ENCODE measurements at places on chromosomes 13 and 19. TPM values are rescaled to one million over a fixed set of nuclear protein-coding genes. Genes with fewer than 3 reads are reported as not detected.
A peak's percentile ranks its signal among the peaks of the same experiment; 100 is the strongest.

DNA sequence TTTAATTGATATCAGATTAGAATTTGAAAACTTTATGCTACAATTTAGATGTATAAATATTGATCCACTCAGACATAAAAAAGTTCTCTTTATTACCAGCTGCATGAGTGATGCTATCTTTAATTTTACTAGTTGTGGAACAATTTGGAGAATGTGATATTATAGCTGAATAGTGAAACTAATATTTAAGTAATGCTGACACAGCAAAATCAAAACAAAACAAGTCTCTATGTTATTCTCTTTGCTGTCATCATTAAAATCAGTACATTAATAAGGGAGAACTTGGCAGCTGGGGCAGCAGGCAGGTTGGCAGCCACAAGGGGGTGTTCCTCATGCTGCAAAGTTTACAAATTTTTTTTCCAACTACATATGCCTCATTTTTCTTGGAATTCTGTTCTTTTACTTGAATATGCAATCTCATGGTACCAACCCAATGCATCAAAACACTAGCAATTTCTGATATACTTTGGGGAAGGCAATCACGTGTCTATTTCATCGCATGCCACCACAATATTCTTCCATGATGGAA, 585.3 kb downstream of the FGF9 start:
- H3K27me3 ChIP-seq: peaks cover 4% of the 10 kb centered on the region
- H3K36me3 ChIP-seq: no peaks in the 10 kb centered on the region
- H3K4me3 ChIP-seq: no peak overlapping the region
- no peak for DNase-seq
- H3K4me1 ChIP-seq: no peaks in the 10 kb centered on the region

DNA sequence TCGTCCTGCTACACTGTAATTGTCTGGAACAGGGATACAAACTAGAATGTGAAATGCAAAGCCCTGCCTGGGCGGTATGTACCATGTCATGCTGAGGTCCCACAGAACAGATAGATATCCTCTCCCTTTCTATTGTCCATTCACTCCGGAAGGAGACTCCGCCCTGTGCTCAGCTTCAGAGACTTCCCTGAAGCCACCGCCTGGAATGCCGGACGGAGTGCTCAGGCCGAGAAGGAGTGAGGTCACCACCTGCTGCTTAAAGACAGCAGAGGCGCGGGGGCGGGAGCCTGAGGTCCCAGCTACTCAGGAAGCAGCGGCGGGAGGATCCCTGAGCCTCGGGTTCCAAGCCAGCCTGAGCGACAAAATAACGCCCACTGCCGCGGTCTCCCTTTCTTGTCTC, 890 bp upstream of the ZNF611 start:
- peak overlapping the region; percentile 89 for H3K4me3 ChIP-seq
- peak; percentile 67 for DNase-seq
- H3K27me3 ChIP-seq: no peaks in the 10 kb centered on the region
- H3K4me1 ChIP-seq: peaks cover 24% of the 10 kb centered on the region
- H3K27ac ChIP-seq: peak overlapping the region; percentile 83
- H3K36me3 ChIP-seq: no peaks in the 10 kb centered on the region

DNA sequence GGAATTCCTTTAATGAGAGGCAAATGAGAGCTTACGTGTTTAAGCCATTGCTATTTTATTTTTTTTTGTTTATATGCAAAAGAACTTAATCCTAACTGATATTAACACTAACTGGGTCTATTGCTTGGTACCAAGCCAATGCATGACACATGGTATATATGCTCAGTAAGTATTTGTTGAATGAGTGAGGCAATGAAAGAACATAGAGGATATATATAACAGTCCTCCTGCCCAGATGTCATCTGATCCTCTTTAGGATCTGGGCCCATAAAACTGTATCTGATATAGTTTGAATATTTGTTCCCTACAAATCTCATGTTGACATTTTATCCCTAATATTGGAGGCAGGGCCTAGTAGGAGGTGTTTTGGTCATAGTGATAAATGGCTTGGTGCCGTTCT, 13.0 kb upstream of the ALOX5AP start:
- H3K4me3 ChIP-seq: no peak overlapping the region
- no peaks in the 10 kb centered on the region for H3K27me3 ChIP-seq
- no peak overlapping the region for H3K27ac ChIP-seq
- no peaks in the 10 kb centered on the region for H3K4me1 ChIP-seq

GRCh38 chr13:97977982-97978381, 24.5 kb downstream of the IPO5 start:
- H3K27me3 ChIP-seq: no peaks in the 10 kb centered on the region
- H3K4me3 ChIP-seq: peak overlapping the region; percentile 94
- H3K27ac ChIP-seq: no peak overlapping the region
- peaks cover 29% of the 10 kb centered on the region for H3K4me1 ChIP-seq

DNA sequence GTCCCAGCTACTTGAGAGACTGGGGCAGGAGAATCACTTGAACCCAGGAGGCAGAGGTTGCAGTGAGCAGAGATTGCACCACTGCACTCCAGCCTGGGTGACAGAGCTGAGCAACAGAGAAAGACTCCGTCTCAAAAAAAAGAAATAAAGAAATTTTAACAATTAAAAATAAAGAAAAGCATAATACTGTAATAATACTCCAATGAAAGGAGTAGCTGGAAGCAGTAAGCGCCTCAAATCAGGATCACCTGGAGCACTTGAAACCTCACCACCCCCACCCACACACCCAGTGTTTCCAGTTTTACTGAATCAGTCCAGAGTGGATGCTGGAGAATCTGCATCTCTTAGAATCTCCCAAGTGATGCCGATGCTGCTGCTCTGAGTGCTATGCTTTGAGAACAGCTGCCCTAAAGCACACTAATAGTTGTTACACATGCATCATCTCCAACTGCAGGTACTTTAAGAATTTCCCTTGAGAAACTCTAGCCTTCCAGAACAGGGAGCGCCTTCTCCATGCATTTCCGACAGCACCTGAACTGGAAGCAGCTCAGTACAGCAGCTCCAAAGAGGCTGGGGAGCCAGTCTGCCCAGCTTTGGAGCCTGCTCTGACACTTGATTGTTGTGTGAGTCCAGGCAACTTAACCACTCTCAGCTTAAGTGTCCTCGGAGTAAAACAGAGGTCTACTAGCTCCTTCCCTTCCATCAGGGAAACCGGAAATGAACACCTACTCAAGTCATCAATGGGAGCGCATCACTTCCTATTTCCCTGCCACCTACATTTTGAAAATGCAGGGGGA, 2.9 kb downstream of the ABCC4 start:
- DNase-seq: no peak
- no peak overlapping the region for H3K27ac ChIP-seq
- H3K4me1 ChIP-seq: peaks cover 22% of the 10 kb centered on the region
- no peaks in the 10 kb centered on the region for H3K27me3 ChIP-seq
- H3K36me3 ChIP-seq: no peaks in the 10 kb centered on the region

DNA sequence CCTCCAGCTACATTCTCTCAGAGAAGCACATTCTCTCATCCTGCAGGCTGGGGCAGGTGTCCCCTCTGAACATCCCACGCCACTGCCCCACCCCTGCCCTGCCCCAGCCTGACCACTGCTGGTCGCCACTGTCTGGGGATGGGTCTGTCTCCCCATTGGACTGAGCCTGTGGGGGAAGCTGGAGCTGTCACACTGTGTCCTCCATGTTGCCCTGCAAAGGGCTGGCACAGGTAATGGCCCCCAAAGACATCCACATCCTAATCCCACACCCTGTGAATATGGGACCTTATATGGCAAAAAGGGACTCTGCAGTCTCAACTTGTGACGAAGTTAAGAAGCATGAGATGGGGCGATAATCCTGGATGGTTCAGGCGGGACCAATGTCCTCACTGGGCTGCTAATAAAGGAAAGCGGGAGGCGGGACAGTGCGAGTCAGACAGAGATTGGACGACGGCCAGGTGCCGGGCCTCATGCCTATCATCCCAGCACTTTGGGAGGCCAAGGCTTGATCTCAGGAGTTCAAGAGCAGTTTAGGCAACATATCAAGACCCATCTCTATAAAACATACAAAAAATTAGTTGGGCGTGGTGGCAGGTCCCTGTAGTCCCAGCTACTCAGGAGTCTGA, 9.1 kb downstream of the AP2S1 start:
- DNase-seq: no peak
- H3K4me1 ChIP-seq: peaks cover 34% of the 10 kb centered on the region
- H3K27me3 ChIP-seq: no peaks in the 10 kb centered on the region
- H3K27ac ChIP-seq: no peak overlapping the region
- H3K4me3 ChIP-seq: no peak overlapping the region
- peaks cover 64% of the 10 kb centered on the region for H3K36me3 ChIP-seq

DNA sequence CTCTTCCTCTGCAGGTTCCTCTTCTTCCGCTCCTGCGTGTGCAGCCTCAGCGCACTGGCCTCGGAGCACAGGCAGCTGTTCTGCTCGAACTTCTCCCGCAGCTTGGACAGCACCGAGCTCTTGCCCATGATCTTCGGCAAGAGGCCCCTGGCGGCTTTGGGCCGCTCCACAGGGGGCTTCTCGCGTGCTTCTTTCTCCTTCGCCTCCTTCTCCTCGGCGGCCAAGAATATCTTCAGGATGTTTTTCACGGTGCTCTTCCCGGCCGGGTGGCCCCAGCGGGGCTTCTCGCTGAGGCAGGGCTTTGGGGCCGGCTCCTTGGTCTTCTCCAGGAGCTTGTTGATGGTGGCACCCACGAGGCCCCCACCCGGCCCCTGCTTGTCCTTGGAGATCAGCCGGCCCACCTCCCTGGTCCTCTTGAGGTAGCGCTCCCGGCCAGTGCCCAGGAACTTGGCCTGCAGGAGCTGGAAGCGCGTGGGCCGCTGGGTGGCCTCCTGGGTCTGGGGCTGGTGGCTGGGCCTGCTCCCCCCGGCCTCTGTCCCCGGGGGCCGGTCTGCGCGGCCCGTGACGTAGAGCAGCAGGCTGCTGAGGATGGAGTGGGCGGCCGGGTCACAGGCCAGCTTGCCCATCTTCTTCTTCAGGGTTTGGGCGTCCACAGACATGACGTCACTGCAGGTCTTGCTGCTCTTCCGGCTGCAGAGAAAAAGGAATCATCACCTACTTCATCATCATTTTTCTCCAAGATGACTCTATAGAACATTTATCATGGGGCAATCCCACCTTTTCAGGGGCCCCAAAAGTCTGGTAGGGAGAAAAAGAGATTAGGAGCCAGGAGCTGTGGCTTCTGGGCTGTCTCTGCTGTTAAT, 43.8 kb upstream of the GRTP1 start:
- H3K27ac ChIP-seq: no peak overlapping the region
- H3K27me3 ChIP-seq: peaks cover 32% of the 10 kb centered on the region
- peak; percentile 65 for DNase-seq
- no peaks in the 10 kb centered on the region for H3K36me3 ChIP-seq

DNA sequence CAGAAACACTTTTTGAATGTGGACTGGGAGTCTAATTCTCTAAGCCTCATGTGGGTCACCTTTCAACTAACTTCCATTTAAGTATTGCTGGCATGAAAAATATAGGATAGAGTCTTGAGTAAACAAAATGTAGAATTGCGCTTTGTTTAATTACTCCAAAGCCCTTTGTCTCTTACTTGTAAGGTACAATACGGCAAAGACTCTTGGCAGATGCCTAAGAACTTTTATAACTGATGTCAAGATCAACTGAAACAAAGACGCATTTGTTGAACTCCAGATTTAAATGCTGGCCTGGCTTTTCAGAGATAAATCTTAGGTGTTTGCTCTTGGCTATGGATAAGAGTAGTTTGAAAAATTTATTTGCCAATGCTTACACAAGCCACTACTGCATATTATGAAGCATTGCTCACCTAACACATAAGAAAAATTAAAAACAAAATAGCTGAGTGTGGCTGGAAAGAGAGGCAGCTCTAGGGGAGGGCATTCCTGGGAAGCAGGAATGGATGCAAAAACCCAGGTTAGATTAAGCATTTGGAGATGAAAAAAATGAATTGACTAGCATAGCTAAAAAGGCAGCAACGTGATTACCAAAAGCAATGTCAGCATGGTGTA, 107.3 kb upstream of the STARD13 start:
- DNase-seq: no peak
- no peak overlapping the region for H3K27ac ChIP-seq
- H3K27me3 ChIP-seq: no peaks in the 10 kb centered on the region
- H3K4me1 ChIP-seq: no peaks in the 10 kb centered on the region
- H3K36me3 ChIP-seq: no peaks in the 10 kb centered on the region

- peak; percentile 95 for DNase-seq
- H3K4me3 ChIP-seq: peak overlapping the region; percentile 9
- peak overlapping the region; percentile 95 for H3K27ac ChIP-seq
- H3K27me3 ChIP-seq: no peaks in the 10 kb centered on the region
- H3K36me3 ChIP-seq: peaks cover 20% of the 10 kb centered on the region
- peaks cover 56% of the 10 kb centered on the region for H3K4me1 ChIP-seq
Measured at GRCh38 chr19:39397360-39398296, 6.5 kb downstream of the MED29 start.

GRCh38 chr19:13212759-13213330, 62.6 kb downstream of the IER2 start:
- H3K36me3 ChIP-seq: no peaks in the 10 kb centered on the region
- H3K27ac ChIP-seq: no peak overlapping the region
- no peak overlapping the region for H3K4me3 ChIP-seq

- H3K27ac ChIP-seq: no peak overlapping the region
- H3K4me1 ChIP-seq: no peaks in the 10 kb centered on the region
- no peak for DNase-seq
- peaks cover 6% of the 10 kb centered on the region for H3K36me3 ChIP-seq
Measured at GRCh38 chr13:32659736-32660135, 73.5 kb downstream of the PDS5B start.

DNA sequence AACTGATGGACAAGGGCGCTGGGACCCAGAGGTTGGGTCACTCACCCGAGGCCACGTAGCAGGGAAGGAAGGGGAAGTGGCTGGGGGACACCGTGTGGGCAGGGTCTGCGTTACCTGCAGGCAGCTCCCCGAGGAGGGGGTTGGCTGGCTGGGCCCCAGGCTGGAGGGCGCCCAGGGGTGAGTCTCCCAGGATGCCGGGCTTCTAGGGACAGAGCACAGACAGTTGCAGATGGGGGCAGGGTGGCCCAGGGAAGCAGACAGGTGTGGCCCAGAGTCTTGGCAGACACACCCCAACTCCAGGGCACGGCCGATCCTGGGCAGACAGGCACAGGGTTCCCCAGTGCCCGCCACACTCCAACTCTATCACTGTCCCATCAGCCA, 5.6 kb upstream of the FDX2 start:
- H3K4me1 ChIP-seq: no peaks in the 10 kb centered on the region
- no peak for DNase-seq
- peaks cover 96% of the 10 kb centered on the region for H3K36me3 ChIP-seq
- H3K27me3 ChIP-seq: no peaks in the 10 kb centered on the region
- H3K27ac ChIP-seq: no peak overlapping the region

Gene MTUS2
- total RNA-seq: 0.72 TPM

Gene ZNF418
- total RNA-seq: 1.2 TPM

Gene ZNF223
- total RNA-seq: 3.6 TPM

Gene RNF17
- not detected for total RNA-seq

Gene COX6B2
- total RNA-seq: 1.6 TPM

Gene S1PR4
- 2.2 TPM for total RNA-seq

Gene APOC4
- not detected for total RNA-seq
